ENCODE measurements at places on chromosomes 1 and 21.
A peak's percentile ranks its signal among the peaks of the same experiment; 100 is the strongest.

- no peak for DNase-seq
Observed at GRCh38 chr1:29062157-29062942, 61.4 kb downstream of the TMEM200B start.

GRCh38 chr1:211928993-211929637 is 98.6 kb upstream of the LPGAT1 start:
- DNase-seq, result no peak

DNA sequence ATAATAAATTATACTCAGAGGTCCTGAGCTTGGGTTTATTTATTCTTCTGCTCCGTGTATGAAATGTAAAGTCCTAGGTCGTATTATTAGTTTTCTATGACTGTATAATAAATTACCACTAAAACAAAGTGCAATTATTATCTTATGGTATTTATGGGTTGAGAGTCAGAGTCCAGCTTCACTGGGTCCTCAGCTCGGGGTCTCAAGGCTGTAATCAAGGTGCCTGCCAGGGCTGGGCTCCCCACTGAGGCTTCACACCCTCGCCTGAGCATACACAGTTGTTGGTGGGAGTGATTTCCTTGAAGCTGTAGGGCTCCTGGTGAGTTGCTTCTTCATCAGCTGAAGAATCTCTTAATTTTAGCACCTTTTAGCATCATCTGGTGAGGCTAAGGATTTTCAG is 15.2 kb downstream of the UBASH3A start:
- no peak for DNase-seq

DNA sequence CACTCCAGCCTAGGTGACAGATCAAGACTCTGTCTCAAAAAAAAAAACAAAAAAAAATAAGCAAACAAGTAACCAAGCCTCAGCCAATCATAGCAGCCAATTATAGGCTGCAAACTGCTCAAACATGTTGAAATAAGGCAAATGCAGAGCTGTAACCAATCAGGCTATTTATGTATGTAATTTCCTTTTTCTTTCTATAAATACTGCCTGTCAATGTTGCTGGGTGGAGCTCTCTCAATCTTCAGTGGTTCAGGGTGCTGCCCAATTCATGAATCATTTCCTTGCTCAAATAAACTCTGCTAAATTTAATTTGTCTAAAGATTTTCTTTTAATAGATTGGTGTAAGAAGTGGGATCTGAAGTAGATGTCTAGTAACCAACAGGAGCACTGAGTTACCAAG is 11.6 kb upstream of the CD1D start:
- DNase-seq, result no peak

GRCh38 chr1:54497338-54497737 is 50.7 kb upstream of the ACOT11 start:
- no peak for DNase-seq

- no peak for DNase-seq
Observed at GRCh38 chr1:84776639-84777038, 86.4 kb upstream of the SSX2IP start.

- no peak for DNase-seq
Observed at GRCh38 chr1:24481101-24481500, 21.5 kb upstream of the RCAN3 start.

DNA sequence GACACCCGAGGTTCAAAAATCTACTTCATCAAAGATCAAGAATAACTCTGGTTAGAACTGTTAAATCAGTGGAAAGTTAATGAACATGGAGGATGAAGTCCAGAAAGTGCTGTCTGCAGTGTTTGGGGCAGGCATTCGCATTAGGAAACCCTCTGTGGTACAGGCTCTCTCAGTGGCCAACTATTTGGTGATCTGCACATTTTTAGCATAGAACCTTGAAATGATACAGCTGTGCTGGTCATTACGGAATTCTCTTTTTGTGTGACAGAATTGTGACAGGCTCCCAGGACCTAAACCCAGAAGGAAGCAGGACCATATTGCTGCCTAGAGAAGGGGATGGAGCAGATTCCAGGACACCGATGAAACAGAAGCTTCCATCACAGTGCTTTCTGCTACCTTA is 89.0 kb downstream of the SLC45A1 start:
- DNase-seq, result no peak

GRCh38 chr1:78079580-78079979 is 33.8 kb downstream of the GIPC2 start:
- peak; percentile 46 for DNase-seq

DNA sequence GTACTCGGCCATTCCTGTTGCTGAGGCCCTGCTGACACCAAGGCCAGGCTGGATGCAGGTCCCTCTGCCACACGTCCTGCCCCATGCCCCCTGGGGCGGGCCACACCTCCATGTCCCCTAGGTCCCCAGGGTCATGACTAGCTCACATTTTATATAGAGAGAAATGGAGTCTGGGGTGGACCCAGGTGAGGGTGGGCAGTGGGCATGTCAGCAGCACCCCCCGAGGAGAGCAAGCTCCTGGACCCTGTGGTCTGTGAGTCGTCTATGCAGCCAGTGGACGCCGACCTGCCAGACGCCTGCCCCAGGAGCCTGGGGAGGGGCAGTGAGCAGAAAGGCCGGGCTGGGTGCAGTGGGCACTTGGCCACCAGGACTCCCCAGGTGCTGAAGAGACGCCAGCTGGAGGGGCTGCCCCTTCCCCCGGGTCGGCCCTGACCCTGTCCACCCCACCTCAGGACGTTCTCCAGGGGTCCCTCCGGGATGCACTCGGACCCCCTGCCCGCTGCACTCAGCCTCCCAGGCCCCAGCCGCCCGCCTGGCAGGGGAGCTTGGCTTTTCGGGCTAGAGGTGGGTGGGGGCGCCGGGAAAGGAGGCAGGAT is 15.9 kb downstream of the SAMD11 start:
- no peak for DNase-seq

GRCh38 chr1:228392111-228392936 is 14.3 kb downstream of the TRIM11 start:
- DNase-seq, result peak; percentile 24

- DNase-seq, result no peak
Observed at GRCh38 chr1:52102336-52103013, 39.4 kb upstream of the ZFYVE9 start.

DNA sequence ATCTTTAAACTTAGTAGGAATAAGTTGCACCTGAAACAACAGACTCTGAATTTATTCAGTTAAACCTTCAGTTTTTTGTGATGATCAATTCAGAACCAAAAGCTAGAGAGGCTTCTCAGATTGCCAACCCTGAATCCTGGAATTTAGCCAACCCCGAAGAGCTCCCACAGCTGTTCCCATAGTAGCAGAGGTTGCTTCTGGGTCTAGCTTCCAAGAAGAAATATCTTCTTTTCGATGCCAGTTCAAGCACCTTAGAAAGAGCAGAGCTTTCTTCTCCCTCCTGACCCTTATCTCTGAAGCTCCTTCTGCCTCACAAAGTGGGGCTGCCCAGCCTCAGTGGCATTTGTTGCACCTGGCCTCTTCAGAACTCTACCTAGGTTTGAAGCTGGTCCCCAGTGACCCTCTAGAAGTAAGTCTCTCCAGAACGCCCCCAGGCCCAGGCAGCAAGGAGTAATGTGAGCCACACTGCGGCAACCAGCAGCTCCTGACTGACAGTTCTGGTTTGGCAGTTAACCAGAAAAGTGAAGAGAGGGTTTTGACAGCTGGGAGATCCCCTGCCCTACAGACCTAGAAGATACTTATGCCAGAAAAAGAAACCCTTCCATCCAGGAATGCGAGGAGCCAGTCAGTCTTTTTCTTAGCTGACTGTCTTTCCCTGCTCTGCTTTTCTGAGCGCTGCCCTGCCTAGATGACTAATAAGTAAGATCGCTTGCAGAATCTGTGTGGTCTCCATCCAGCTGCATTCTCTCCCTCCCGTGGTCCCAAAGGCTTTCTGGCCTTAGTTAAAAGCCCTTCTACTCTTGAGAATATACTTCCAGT is 165.9 kb downstream of the ADGRL4 start:
- peak; percentile 97 for DNase-seq

GRCh38 chr1:114379358-114379757 is 131.6 kb downstream of the TRIM33 start:
- DNase-seq, result no peak

DNA sequence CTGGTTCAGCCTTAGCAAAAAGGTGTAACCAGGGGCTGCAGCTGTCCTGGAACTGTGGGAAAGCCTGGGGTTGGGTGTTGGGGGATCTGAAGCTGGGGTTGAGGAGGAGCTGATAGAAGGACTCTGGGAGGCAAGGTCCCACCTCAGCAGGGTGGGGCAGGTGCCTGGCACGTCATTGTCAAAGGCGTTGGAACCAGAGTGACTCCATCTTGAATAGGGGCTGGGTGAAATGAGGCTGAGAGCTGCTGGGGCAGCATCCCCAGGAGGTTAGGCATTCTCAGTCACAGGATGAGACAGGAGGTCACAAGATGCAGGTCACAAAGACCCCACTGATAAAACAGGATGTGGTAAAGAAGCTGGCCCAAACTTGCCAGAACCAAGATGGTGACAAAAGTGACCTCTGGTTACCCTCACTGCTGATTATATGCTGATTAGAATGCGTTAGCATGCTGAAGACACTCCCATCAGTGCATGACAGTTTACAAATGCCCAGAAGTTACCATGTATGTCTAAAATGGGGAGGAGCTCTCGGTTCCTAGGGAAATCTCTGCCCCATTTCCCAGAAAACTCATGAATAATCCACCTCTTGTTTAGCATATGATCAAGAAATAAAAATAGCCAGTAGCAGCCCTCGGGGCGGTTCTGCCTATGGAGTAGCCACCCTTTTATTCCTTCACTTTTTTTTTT is 85.4 kb downstream of the IER5 start:
- DNase-seq, result no peak

DNA sequence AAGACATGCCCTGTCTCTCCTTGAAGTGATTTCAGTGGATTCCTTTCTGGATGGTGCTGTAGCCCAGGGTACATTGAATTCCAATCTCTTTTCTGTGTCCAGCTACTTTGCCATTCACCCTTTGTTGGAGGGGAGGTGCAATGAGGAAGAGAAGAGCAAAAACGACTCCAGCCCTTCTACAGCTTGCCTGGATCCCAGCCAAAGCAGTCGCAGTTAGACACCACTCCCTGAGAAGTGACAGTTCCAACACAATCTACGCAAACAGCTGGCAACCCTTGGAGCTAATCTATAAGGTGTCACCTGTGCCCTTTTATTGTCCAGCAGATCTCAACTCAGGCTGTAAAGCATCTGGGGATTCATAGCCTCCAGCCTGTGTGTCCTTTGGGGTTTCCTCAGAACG is 4.6 kb downstream of the CD244 start:
- no peak for DNase-seq

DNA sequence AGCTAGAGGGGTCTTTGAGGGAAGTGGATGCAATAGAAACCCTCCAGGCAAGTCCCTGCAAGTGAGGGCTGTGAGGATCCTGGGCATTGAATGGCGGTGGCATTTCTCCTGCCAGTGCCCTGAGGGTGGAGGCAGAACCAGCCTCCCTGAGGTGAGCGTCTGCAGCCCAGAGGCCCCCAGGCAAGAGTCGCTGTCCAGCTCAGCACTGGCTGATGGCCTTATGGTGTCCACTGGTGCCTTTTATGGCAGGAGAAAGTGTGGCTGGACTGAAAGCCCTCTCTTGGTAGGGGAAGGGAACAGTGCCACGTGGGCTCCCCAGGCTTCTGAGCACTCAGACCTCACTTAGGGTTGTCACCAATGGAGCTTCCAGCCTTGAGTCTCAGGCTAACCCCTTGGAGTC is 77.3 kb downstream of the SH3BGR start:
- DNase-seq, result peak; percentile 3

DNA sequence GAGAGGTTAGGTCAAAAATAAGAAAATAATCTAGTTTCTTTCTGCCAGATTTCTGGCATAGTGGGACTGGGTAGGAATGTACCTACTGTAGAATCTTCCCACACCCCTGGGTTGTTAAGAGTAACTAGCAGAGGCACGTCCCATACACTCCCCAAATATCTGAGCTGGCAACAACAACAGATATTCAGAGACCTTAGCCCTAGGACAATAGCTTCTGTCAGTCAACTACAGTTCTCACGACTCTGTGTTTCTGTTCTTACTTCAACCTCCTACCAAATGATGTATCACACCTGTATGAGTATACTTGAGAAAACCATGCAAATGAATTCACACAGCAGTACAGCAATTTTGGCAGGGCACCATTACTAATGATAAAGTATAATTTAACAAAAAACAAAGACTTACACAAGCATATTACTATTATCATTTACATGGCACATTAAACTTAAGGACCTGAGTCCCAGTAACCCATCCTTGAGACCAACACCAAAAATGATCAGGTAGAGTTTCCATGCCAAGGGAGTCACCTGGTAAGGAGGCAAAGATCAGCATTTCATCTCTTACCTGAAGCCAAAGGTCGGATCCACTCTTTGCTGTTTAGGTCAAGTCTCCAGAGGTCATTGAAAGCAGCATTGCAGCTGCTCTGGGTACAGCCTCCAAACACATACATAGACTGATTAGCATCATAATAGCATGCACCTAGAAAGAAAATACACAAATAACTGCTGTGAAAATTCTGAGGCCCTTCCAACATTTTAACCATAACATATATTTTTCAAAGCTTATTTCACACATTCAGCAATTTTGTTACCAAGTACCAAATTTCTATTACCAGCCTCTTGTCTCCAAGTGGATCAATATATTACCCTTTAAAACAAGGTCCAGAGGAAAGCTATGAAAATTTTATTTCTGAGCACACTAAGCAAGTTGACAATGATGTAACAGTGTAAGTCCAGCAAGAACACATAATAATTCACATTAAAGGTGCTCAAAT is 57.5 kb upstream of the CPLANE2 start:
- DNase-seq, result no peak

GRCh38 chr1:39352881-39353280 is 138.6 kb upstream of the BMP8A start:
- no peak for DNase-seq

GRCh38 chr21:37525810-37526209 is 159.2 kb downstream of the DYRK1A start:
- DNase-seq, result no peak

- no peak for DNase-seq
Observed at GRCh38 chr1:184811439-184812111, 56.9 kb upstream of the EDEM3 start.

GRCh38 chr1:94122201-94122970 is 1.4 kb upstream of the ABCA4 start:
- no peak for DNase-seq

GRCh38 chr1:16921391-16922185 is at the start of gene CROCC:
Gene CROCC (plus strand): TSS chr1:16921931. CDS start chr1:16922019, 88 bp downstream.
- peak; percentile 57 for DNase-seq

DNA sequence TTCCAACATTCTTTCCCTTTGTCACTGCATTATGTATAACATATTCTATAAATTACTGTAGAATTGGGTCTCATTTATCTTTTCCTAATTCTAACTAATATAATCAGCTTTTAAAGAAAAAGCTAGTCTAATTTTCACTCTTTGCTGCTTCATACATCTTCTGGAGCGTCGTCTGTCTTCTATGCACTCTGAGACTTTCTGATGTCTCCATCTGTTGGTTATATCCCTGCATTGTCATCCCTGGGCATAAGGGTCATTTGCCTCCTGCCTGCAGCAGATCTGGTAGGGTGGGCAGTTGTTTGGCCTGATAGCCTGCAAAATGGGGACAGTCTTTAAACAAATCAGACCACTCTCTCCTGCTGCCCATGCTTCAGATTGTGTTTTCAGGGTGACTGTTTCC is 40.8 kb upstream of the DYNLT5 start:
- DNase-seq, result peak; percentile 46
